ENCODE measurements at places on chromosomes 3 and 15.
A peak's percentile ranks its signal among the peaks of the same experiment; 100 is the strongest.

GRCh38 chr3:170725285-170725731 is 139.4 kb upstream of the SLC7A14 start:
- no peak for DNase-seq

DNA sequence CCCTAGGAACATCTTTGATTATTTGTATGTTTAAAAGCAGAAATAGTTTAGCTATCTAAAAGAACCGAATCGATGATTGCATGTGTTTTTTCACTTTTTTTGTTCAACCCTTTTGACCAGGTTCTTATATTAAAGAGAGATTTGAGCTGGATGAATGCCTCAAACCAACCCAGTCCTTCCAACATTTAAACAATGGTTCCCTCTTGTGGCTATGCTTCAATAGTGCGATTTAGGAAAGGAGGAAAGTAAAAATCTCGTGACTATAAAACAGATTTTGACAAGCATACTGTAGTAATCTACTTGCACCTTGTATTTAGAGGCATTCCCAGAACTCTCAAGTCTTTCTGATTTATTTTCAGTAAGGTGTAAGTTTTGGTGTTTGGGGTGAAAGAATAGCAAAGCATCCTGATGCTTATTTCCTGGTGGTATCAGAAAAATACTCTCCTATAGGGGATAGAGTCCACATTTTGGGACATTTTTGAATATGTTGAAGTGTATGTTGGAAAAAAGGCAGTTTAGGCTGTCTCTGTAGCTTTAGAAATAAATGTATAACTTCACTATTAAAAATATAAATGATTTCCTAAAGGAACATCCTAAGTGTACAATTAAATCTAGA is 159.6 kb upstream of the KCNH8 start:
- peak; percentile 14 for DNase-seq

DNA sequence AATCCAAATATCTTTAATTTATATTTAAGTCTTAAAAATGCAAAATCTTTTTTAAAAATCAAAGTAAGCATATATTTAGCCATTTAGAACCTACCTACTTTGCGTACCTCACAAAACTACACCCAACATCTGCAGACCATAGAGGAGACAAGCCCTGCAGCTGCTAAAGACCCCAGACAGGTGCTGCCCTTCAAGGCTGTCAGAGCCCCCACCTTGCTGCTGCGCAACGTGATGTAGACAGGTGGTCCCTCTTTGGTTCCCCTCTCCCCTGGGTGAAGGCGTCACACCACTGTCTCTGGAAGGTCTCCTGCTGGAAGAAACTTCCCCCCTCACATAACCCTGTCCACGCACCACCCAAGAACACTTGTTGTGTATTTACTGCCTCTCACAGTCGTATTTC is 204.5 kb downstream of the ARRDC4 start:
- no peak for DNase-seq

DNA sequence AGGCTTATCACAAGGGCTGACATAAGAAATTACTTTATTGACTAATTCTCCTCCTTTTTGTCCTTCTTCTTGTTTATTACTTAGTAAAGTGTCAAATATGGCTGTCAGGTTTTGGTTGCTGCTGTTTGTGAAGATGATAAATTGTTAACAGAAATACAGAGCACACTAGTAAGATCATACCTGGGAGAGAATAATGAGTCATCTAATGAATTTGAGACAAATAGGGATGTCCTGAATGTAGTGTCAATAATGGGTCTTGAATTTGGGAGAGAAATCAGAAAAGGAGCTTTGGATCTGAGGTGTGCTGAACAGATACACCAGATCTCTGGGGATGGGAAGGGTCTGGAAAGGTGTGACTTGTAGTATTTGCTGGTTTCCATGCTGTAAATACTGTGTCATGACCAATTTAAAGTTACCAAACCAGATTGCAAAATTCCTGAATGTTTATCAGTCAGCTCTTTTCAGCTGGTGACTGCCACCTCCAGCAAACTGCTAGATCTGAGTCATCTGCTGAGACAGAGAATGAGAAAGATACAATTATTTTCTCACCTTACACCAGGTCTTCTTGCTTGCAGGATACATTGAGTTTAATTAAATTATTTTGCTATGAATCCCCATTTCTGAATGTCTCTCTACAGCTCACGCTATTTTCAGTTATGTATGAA is 76.7 kb upstream of the SATB1 start:
- DNase-seq = no peak

DNA sequence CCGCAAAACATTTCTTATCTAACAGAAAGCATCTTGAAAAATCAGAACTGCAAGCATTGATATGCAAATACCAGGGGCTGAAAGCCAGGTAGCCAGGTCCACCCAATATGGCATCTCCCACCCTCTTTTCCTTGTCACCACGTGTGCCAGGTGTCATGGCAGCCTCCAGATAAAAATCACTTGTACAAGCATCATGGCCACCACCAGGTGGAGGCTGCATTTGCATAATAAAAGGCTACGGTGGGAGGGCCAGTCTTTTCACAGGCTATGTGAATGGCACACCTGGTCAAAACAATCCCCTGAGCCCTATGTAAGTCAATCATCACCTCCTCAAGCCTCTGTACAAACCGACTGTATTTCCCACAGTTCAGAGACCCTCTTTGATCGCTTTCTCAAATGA is 1233.1 kb upstream of the ALCAM start:
- no peak for DNase-seq

DNA sequence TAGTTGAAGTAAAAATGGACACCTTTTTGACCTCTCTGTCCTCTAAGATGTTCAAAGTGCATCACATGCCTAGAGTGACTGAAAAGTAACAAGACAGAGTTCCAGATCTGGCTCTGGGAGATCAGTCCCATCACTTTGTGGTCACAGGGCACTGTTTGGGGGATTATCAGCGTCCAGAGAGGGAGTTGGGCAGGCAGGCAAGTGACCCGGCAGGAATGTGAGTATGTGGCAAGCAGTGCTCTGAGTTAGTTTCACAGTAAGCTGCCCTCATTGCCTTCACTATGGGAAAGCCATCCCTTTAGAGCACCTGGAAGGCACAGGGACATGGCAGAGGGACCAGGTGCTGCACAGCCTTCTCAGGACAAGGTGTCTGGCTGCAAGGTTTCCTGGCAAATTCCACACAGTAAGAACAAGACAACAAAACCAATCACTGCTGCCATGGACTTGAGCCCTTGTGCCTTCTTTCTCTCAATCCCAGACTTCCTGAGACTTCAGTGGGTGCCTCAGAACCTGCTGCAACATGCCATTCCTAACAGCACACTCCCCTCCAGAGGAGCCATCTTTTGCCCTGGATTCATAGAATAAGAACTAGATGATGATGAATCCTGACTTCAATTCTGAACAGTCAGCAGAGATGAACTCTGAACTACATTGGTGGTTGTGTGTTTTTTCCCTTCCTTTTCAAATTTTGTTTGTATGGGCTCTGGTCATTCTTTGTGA is 55.2 kb downstream of the TIPARP start:
- DNase-seq = no peak

DNA sequence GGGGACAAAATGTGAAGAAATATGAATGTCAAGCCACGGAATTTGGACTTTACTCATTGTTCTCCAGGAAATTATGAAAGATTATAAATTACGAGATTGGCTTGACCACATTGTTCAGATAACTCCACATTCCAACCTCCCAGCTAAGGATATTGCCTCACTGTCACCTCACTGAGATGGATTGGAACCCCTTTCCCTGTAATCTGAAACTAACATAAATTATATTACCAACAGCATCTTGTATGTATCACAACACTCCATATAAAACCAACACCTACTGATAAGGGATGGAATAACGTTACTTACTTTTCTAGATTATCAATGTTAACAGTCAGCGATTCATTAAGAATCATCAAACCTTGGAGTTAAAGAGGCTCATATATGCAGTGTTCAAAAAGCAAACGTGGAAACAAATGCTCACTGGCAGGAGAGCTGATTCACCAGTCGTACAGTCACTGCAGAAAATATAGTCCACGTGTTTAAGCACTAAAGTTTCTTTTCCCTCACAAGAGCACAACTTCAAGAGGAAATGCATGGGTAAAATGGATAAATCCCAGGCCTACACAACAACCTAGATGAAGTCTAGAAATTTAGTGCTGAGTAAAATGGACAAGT is 451.5 kb downstream of the FGF12 start:
- DNase-seq = no peak

GRCh38 chr3:46549408-46549904 is 16.6 kb downstream of the LRRC2 start:
- no peak for DNase-seq

DNA sequence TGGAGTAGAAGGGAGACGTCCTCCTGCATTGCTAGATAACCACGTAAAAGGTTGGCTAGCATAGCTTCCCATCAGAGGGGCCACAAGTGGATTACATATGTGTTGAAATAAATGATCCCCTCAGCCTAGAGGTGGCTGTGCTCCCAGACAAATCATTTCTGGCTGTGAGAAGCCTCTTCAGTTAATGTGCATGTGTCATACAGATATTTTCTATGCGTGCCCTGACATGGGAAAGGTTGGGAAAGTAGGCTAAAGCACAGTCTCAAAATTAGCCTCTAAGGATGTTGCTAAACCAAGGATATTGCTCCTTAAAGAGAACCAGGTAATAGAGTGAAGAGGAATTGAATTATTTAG is 17.8 kb downstream of the USP3 start:
- no peak for DNase-seq

GRCh38 chr3:908839-909238 is 184.0 kb upstream of the CNTN6 start:
- no peak for DNase-seq

DNA sequence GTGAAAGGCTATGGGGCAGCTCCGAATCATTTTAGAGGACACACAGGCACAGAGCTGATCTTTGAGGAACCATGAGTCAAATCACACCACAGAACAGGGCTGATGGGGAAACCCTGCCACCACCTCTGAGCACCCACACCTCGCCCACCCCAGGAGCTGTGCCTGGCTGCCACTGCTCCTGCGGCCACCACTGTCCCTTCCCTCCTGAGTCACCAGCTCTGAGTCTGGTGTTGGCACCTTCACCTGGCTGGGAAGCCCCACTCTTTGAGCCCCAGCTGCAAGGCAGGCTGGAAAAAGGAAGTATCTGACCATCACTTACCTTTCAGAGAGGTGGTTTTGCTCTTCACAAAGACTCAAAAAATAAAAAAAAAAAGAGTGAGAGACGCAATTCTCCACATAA is 63.6 kb upstream of the MEF2A start:
- DNase-seq = no peak

DNA sequence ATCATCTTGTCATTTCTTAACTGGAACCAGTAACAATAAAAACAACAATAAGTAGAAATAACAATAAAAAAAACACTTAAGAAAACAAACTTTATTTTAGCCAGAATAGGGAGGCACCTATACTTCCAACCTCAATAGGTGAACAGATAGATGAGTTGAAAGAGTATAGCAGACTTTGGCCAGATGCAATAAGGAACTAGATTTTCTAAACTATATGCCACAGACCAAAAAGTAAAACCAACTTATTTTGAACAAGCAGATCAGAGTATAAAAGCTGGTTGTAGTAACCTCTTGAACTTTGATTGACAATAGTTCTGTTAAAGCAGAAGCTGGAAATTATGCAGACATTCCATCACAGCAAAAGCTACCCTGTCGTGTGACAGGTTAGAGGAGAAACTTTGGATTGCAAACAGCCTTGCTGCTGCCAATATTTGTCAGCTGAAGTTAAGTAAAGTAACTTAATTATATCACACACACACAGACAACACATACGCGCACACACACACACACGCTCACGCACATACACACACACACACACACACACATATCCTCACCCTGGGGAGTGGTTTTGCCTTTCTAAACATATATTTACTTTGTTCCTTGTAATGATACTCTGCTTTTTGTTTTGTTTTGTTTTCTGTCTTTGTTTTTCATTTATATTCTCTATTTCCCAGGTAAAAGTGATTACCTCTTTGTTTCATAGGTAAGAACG is 903.6 kb downstream of the VGLL3 start:
- no peak for DNase-seq

GRCh38 chr15:100032358-100033085 is 299.3 kb upstream of the LYSMD4 start:
- DNase-seq = no peak

DNA sequence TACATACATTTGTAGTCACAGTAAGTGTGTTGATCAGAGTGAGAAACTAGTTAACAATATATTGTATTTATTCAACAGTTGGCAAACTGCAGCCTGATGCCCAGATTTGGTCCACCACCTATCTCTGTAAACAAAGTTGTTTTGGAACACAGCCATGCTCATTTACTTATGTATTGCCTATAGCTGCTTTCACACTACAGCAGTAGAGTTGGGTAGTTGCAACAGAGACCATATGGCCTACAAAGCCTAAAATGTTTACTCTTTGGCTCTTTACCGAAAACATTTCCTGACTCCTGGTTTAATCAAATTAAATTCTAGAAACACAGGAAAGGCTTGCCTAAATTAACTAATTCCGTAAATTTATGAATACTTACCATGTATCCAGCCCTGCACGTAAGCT is 39.4 kb downstream of the CMC1 start:
- DNase-seq = no peak

DNA sequence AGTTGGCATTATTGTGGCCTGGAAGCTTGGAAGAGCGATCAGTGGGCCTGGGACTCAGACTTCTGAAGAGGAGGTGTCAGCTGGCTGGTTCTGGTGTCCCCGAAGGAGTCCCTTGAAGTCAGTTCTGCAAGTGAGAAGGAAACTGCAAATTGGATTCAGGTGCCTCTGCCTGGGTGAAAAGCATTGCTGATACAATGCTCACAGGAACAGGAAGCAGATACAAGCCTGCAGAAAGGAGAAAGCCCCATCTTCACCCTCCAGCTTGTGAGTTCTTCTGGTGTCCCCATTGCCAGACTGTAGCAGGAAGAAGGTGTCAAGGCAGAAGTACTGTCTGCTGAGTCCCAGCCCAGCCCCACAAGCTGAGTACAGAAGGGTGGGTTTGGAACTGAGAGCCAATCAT is 271.3 kb downstream of the PLOD2 start:
- DNase-seq = no peak

GRCh38 chr3:123818324-123818920 is 65.7 kb downstream of the MYLK start:
- no peak for DNase-seq

- DNase-seq = no peak
Measured at GRCh38 chr3:126944089-126944965, 38.6 kb upstream of the PLXNA1 start.

- DNase-seq = no peak
Measured at GRCh38 chr3:103644450-103644849, 1209.6 kb downstream of the ZPLD1 start.
